ENCODE measurements at places on chromosomes 7 and 10.

DNA sequence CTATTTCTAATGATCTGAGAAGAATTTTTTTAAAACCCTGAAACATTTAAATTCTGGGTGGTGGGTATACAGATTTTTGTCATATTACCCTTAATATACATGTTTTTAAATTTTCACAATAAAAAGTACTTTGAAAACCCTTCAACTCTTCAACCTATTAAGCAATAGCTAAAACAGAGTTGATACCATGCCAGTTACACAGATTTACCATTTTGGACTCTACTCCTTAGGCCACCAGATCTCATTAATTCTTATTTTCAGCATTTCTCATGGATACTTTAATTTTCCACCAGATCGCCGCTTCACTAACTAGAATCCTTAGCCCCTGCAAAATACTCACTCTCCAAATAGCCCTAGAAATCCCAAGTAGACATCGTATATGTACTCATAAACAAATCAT, 12.7 kb upstream of the COL28A1 start:
- no peaks in the 10 kb centered on the region for H3K36me3 ChIP-seq
- no peak for DNase-seq
- H3K27me3 ChIP-seq = peaks cover 15% of the 10 kb centered on the region
- H3K4me3 ChIP-seq = no peak overlapping the region

GRCh38 chr10:121919666-121920065, 8.2 kb downstream of the ATE1 start:
- peaks cover 11% of the 10 kb centered on the region for H3K4me1 ChIP-seq
- peaks cover 27% of the 10 kb centered on the region for H3K36me3 ChIP-seq
- no peaks in the 10 kb centered on the region for H3K27me3 ChIP-seq
- no peak overlapping the region for H3K27ac ChIP-seq
- no peak overlapping the region for H3K4me3 ChIP-seq
- DNase-seq = no peak

DNA sequence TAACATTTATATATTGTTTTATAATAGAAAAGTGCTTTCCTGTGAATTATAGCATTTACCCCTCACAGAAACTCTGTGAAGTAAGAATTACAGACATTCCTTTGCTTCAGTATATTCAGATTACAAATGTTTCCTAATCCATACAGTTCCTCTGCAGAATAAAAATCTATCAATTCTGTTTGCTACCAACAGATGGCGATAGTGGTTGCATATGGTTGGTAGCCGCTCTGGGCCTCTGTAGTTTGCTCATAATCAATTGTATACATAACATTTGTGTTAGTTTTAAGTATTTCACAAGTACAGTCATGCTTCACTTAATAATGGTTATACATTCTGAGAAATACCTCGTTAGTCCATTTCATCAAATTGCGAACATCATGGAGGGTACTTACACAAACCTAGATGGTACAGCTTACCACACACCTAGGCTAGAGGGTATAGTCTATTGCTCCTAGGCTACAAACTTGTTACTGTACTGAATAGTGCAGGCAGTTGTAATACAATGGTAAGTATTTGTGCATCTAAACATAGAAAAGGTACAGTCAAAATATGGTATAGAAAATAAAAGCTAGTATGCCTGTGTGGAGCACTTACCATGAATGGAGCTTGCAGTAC, 94.4 kb upstream of the STEAP4 start:
- H3K27me3 ChIP-seq = no peaks in the 10 kb centered on the region
- H3K36me3 ChIP-seq = no peaks in the 10 kb centered on the region
- no peak overlapping the region for H3K4me3 ChIP-seq

DNA sequence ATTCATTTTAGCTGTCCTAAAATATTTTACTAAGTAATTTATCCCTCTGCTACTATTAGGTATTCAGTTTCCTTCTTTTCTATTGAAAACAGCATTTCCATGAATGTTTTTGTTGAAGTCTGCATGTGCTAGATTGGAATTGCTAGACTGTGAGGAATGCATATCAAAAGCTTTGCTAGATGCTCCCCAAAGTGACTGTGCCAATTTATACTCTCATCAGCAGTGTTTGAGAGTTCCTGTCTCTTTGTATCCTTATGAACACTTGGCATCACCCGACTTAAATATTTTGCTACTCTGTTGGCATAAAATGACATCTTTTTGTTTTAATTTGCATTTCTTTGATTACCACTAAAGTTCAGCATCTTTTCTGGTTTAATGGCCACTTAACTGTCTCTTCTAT, 45.0 kb upstream of the PRR15 start:
- no peak for DNase-seq
- H3K4me3 ChIP-seq = no peak overlapping the region
- no peaks in the 10 kb centered on the region for H3K27me3 ChIP-seq

GRCh38 chr10:49091450-49092210, 23.7 kb downstream of the VSTM4 start:
- H3K4me3 ChIP-seq = no peak overlapping the region
- H3K36me3 ChIP-seq = no peaks in the 10 kb centered on the region
- H3K4me1 ChIP-seq = no peaks in the 10 kb centered on the region
- peaks cover 2% of the 10 kb centered on the region for H3K27me3 ChIP-seq

DNA sequence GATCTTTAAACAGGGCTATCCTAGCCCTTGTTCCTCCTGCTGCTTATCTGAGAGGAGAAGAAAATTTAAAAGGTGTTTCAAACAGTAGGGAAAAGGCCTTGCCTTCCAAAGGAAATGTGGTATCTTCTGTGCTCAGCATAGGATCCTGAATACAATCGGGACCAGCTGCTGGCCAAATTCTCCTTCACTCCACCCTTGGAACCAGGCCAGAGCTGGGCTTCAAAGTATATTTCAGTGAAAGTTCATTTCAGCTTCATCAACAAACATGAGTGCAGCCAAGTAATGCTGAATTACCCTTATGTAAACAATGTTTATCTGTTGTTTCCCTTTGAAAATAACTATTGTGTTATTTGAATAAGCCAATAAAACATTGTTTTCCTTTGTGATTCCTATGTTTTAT, 146.5 kb upstream of the MEOX2 start:
- H3K4me1 ChIP-seq = no peaks in the 10 kb centered on the region
- no peaks in the 10 kb centered on the region for H3K27me3 ChIP-seq
- H3K4me3 ChIP-seq = no peak overlapping the region
- no peak overlapping the region for H3K27ac ChIP-seq

- H3K27ac ChIP-seq = peak overlapping the region; percentile 56
- H3K27me3 ChIP-seq = no peaks in the 10 kb centered on the region
- H3K36me3 ChIP-seq = peaks cover 13% of the 10 kb centered on the region
- peaks cover 65% of the 10 kb centered on the region for H3K4me1 ChIP-seq
- H3K4me3 ChIP-seq = peak overlapping the region; percentile 89
- DNase-seq = no peak
These were observed 34.7 kb downstream of the NET1 start for GRCh38 chr10:5447056-5447455.

- H3K4me3 ChIP-seq = no peak overlapping the region
- peaks cover 2% of the 10 kb centered on the region for H3K27me3 ChIP-seq
- no peaks in the 10 kb centered on the region for H3K36me3 ChIP-seq
- DNase-seq = no peak
- H3K4me1 ChIP-seq = no peaks in the 10 kb centered on the region
- no peak overlapping the region for H3K27ac ChIP-seq
These were observed 22.9 kb upstream of the ELFN1 start for GRCh38 chr7:1646957-1647891.

DNA sequence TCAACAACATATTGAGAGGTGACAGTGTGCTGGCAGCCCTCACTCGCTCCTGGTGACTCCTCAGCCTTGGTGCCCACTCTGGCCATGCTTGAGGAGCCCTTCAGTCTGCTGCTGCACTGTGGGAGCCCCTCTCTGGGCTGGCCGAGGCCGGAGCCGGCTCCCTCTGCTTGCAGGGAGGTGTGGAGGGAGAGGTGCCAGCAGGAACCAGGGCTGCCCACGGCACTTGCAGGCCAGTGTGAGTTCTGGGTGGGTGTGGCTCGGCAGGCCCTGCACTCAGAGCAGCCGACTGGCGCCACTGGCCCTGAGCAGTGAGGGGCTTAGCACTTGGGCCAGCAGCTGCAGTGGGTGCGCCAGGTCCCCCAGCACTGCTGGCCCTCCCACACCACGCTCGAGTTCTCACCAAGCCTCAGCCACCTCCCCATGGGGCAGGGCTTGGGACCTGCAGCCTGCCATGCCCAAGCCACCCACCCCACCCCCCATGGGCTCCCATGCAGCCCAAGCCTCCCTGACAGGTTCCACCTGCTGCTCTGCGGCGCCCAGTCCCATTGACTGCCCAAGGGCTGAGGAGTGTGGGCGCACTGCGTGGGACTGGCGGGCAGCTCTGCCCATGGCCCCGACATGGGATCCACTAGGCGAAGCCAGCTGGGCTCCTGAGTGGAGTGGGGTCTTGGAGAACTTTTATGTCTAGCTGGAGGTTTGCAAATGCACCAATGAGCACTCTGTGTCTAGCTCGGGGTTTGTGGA, 377.1 kb upstream of the ANKRD30A start:
- no peaks in the 10 kb centered on the region for H3K4me1 ChIP-seq
- H3K27ac ChIP-seq = no peak overlapping the region
- no peak for DNase-seq
- H3K4me3 ChIP-seq = no peak overlapping the region
- H3K27me3 ChIP-seq = no peaks in the 10 kb centered on the region

GRCh38 chr10:118173296-118173695, 126.6 kb upstream of the RAB11FIP2 start:
- no peaks in the 10 kb centered on the region for H3K36me3 ChIP-seq
- H3K27ac ChIP-seq = no peak overlapping the region
- H3K27me3 ChIP-seq = peaks cover 10% of the 10 kb centered on the region
- DNase-seq = no peak

- no peaks in the 10 kb centered on the region for H3K36me3 ChIP-seq
- H3K4me1 ChIP-seq = no peaks in the 10 kb centered on the region
- H3K27me3 ChIP-seq = peaks cover 15% of the 10 kb centered on the region
- no peak overlapping the region for H3K4me3 ChIP-seq
- no peak overlapping the region for H3K27ac ChIP-seq
- no peak for DNase-seq
These were observed 25.8 kb upstream of the LANCL2 start for GRCh38 chr7:55339033-55340000.

GRCh38 chr7:149870701-149871483, 2.9 kb upstream of the ATP6V0E2 start:
- no peaks in the 10 kb centered on the region for H3K27me3 ChIP-seq
- DNase-seq = no peak
- H3K27ac ChIP-seq = peak overlapping the region; percentile 62
- H3K4me1 ChIP-seq = peaks cover 82% of the 10 kb centered on the region
- peaks cover 16% of the 10 kb centered on the region for H3K36me3 ChIP-seq
- H3K4me3 ChIP-seq = peak overlapping the region; percentile 70

GRCh38 chr10:63375458-63375857, 90.3 kb downstream of the JMJD1C start:
- H3K27ac ChIP-seq = no peak overlapping the region
- H3K4me3 ChIP-seq = no peak overlapping the region
- DNase-seq = no peak
- peaks cover 14% of the 10 kb centered on the region for H3K4me1 ChIP-seq
- H3K27me3 ChIP-seq = peaks cover 2% of the 10 kb centered on the region

DNA sequence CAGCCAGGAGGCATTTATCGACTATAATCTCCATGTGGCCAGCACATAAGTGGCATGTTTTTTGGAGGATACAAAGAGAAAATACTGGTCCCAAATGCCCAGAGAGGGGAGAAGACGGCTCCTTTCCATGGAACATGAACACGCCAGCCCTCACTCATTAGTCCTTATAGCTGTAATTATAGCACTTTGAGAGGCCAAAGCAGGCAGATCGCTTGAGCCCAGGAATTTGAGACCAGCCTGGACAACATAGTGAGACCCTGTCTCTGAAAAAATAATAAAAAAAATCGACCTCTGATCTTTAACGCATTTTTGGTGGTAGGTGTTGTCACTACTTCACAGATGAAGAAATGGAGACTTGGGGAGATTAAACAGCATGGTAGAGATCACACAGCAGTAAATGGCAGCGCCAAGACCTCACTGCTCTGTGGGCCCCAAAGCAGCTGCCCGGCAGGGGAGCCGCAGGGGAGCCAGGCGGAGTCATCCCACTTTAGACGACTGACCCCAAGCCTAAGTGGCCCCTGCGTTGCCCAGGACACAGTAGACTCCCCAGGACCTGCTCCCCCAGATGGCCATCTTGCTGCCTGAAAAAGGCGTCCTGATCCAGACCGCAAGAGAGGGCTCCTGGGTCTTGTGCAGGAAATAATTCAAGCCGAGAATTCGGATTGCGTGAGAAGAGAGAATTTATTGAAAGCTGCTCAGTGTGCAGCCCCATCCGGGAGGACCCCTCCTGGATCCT, 21.2 kb upstream of the PRKAG2 start:
- H3K27ac ChIP-seq = no peak overlapping the region
- H3K4me3 ChIP-seq = no peak overlapping the region
- no peaks in the 10 kb centered on the region for H3K4me1 ChIP-seq
- no peaks in the 10 kb centered on the region for H3K27me3 ChIP-seq

- H3K27me3 ChIP-seq = peaks cover 9% of the 10 kb centered on the region
- H3K27ac ChIP-seq = no peak overlapping the region
- H3K4me3 ChIP-seq = no peak overlapping the region
- no peak for DNase-seq
- no peaks in the 10 kb centered on the region for H3K36me3 ChIP-seq
These were observed 255.3 kb downstream of the KLF6 start for GRCh38 chr10:3529691-3530090.

DNA sequence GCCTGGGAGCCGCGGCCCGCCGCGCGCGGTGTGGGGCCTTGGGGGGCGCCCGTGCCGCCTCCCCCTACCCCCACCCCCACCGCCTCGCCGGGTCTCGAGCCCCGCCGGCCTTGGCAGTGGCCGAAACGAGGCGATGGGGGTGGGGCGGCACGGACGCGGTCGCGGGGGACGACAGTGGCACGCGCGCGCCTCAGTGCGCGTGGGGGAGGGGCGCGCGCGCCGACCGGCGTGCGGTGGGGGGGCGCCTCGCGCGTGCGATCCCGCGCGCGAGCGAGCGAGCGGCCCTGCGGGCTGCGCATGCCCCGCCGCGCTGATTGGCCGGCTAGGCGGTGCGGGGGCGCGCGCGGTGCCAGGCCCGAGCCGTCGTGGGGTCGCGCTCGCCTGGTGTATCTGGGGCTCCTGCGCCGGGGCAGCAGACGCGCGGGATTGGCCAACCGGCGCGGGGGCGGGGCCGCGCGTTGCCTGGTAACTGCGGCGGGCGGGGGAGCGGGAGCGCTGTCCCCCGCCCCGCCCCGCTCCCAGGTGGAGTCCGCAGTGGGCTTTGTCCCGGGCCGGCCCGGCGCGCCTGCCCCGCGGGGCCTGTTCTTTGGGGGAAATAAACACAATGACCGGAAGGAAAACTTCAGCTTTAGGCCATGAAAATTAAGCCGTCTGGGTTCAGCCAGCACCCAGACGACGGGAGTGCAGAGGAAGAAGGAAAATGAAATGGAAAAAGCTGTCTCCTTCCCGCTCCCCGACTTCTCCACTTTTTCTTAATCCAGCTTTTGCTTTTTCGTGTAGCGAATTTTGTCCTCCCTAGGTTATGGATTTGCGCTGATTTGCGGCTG, 873 bp downstream of the GTF2I start:
- peaks cover 10% of the 10 kb centered on the region for H3K36me3 ChIP-seq
- peaks cover 54% of the 10 kb centered on the region for H3K4me1 ChIP-seq
- H3K27me3 ChIP-seq = peaks cover 6% of the 10 kb centered on the region

DNA sequence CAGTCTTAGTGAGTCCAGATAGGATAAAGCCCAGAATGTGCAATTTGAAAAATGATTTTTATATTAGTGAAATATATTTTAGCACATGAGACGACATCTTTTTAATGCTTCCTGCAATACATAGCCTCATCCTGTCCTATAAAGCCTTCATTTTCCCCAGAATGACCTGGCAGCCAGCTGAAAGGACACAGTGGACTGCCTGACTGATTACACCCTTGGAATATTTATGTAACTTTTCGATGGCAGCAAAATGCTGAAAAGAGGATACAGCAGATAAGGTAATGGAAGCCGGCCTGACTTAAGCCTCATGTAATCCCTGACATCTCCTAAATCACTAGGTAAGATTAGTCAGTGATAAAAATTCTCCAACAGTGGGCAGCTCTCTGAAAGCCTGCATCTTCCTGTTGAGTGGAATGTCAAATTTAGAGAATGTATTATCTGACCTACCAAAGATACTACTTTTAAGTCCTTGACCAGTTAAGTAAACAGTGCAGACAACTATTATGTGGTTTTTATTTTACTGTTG, 210.7 kb upstream of the STEAP1 start:
- no peaks in the 10 kb centered on the region for H3K27me3 ChIP-seq
- no peak overlapping the region for H3K4me3 ChIP-seq
- no peaks in the 10 kb centered on the region for H3K36me3 ChIP-seq
- H3K4me1 ChIP-seq = no peaks in the 10 kb centered on the region
